ENCODE measurements at places on chromosomes 5 and 9.

DNA sequence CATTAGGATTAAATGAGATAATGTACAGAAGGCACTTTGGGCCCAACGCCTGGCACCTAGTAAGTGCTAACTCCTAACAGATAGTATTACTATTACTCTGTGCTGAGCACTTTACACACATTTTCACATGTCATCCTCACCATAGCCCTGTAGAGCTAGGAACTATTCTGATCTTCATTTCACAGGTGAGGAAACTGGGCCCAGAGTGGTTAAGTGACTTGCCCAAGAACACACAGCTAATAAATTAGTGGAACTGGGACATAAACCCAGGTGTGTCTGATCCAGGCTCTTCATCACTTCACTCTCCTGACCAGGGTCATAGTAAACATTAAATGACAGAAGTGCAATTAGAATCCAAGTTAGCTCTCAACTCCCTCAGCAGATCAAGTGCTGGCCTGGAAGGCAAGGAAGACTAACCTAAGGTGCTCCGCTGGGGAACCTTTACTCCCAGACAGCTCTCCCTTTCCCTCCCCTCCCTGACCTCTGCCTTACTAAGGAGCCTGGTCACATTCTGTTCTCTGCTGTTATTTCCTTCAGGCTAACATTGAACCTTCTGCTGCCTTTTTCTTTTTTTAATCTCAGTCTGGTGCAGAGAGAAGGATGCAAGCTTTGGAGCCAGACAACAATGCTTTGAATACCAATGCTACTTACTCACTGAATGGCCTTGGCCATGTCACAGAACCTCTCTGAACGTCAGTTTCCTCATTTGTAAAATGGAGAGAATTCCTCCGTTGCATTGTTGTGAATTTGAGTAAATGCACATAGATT, 4.1 kb upstream of the ADRA1B start:
- DNase-seq: no peak

DNA sequence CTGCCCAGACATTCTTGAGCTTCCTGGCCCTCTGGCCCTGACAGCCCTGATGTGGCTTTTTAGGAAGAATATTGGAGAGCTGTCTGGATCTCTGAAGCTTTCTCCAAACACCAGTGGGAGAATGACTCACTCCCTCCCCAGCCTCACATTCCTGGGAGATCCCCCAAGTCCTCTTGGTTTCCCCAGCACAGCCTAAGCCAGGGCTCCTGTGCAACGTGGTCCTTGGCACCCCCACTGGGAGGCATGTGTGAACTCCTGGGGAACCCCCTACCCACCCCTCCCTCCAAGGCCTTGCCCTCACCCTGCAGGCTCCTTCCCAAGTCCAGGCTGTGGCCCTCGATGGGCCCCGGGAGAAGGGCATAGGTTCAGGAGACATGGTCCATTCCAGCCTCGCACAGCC, 12.7 kb downstream of the GLIPR2 start:
- DNase-seq: no peak

DNA sequence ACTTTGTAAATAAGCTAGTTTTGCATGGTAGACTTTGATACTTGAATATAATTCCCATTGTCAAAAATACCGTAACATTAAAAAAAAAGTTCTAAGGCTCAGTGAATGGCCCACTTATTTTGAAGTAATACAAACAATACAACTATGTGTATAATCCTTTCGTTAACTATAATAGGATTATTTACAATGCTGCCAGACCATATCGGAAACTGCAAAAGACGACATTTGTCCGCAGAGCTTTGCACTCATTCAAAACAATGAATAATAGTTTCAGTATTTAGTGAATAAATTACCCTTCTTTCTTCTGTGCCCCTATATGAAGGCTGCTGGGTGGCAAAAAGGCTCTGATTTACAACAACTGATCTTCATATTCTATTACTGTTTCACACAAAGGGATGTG, 121.8 kb downstream of the DROSHA start:
- DNase-seq: peak; percentile 51

GRCh38 chr5:62432621-62433064, 20.1 kb downstream of the IPO11 start:
- no peak for DNase-seq

GRCh38 chr9:6576987-6577386, 68.5 kb downstream of the GLDC start:
- DNase-seq: no peak

DNA sequence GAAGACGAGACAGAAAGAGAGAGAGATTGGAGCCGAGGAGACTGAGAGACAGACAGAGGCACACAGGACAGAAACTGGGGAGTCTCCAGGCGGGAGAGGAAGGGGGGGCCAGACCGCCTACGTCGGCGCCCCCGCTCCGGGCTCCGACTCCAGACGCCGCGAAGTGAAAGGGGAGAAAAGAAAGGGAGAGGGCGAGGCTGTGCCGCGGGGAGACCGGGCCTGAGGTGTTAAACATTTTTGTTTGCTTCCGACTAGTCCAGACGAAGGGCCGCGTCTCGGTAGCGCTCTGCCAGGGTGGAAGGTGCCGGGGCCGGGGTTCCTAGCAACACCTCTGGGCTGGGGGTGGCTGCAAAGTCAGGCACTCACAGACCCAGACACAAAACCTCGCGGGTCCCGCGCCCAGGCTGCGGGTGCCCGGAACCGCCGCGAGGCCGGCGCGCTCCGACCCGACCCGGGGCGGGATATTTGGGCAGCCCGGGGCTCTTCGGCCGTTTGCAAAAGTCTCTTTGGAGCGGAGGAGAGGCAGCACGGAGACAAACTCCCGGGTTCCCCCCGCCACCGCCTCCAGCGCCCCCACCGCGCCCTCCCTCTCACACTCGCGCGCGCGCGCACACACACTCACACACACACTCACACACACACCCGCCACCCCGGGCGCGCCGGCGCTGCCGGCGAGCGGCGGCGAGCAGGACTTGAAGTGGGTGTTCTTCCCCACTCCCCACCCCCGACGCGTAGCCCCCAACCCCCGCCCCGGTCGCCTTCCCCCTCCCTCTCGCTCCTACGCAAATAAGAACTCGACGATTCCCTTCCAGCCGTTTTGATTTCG, 626 bp upstream of the FST start:
- DNase-seq: peak; percentile 34

DNA sequence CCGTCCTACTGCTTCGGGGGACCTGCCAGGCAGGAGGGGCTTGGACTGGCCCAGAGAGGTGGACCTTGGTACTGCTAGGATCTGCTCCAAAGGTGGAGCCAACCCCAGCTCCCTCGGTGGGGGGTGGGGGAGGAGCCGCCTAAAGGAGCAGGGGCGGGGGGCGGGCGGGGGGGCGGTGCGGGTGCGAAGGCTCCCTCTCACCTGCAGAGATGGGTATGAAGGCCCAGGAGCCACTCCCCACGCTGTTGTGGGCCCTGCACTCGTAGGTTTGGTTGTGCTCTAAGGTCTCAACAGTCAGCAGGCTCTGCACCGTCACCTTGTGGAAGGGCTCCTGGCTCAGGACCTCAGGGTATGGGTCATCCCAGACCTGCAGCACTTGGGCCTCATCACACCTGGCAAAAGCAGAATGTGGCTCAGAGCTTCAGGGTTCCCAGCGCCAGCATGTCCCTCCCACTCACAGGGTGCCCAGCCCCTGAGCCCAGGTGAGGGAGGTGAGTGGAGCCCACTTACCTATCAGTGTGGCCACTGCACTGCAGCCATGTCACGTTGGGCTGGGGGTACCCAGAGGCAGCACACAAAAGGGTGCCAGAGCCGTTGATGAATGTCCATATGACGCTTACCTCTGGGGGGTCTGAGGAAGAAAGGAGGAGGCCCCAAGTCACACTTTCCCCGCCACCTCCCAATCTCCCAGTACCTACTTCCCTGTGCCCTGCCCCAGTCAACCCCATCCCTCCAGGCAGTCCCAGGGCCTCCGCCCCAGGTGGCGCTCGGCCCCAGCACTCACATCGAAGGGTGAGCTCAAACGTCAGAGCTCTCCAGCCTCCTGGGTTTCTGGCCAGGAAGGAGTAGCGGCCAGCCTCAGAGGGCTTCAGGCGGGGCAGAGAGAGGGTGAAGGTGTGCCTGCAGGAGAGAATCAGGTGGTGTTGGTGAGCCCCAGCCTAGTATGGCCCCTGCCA, 16.4 kb downstream of the CSF1R start:
- no peak for DNase-seq

DNA sequence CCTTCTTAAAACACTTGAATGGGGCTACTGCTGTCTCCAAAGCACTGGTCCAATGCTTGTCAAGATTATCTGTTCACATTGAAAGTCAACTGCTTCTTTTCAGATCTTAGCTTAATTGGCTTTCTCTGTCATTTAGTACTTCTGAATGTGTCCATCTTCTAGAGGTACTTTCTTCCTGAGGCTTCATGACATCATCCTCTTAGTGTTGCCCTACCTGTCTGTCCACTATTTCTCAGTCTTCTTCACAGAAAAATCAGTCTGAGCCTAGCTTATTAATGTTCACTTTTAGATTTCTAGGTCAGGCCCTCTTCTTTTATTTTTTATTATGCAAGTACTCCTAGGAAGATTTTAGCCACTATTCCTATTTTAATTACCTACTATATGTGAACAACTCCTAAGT, 899.9 kb downstream of the DTWD2 start:
- DNase-seq: no peak

DNA sequence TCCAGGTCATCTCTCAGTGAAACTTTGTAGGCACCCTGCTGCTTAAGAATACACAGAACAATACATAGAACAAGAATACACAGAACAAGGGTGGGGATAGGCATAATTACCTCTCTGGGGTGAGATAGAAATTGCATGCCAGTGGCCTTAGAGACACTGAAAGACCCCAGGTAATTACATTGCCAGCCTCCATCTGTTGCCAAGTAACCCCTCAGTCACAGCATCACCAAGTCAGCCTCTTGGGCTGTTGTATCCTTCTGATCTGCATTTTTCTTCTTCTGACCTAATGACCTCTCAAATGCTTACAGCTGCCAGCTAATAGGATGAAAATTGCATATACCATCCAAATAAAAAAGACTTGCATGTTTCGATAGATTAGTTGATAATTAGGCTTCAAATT, 167.7 kb downstream of the GRIA1 start:
- no peak for DNase-seq

DNA sequence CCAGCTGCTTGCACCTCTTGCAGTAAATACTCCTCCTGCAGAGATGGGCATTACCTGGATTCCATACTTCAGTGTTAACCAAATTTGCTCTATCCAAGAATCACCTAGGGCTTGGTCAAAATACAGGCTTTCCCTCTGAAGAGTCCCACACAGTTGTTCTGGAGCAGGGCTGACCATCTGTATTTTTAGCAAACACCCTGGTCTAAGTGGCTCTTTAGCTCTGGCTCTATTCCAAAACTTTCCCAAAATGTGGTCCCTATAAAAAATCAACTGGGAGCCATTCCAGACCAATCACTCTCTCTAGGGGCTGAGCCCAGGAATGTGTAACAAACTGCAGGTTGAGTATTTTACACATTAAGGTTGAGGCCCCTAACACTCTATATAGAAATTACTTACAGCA, 153.7 kb downstream of the SPOCK1 start:
- no peak for DNase-seq

GRCh38 chr9:107587191-107587963, 97.8 kb upstream of the KLF4 start:
- no peak for DNase-seq

- DNase-seq: peak; percentile 39
Measured at GRCh38 chr5:146906803-146907202, 28.2 kb upstream of the PPP2R2B start.

DNA sequence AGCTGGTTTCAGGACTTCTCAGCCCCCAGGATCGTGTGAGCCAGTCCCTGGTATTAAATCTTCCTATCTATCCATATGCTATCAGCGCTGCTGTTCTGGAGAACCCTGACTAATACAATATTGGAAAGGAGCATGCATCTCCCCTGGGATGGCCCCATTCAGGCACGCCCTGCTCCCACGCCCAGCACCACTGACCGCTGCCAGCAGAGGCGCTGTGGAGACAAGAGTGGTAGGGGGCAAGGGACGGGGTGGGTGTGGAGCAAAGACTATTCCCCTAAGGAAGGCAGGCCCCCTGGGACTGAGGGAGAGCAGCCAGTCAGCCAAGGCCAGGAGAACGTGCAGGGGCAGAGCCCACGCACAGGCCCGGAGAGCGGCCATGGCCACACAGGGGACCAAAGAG, 116.0 kb downstream of the VAV2 start:
- peak; percentile 19 for DNase-seq

DNA sequence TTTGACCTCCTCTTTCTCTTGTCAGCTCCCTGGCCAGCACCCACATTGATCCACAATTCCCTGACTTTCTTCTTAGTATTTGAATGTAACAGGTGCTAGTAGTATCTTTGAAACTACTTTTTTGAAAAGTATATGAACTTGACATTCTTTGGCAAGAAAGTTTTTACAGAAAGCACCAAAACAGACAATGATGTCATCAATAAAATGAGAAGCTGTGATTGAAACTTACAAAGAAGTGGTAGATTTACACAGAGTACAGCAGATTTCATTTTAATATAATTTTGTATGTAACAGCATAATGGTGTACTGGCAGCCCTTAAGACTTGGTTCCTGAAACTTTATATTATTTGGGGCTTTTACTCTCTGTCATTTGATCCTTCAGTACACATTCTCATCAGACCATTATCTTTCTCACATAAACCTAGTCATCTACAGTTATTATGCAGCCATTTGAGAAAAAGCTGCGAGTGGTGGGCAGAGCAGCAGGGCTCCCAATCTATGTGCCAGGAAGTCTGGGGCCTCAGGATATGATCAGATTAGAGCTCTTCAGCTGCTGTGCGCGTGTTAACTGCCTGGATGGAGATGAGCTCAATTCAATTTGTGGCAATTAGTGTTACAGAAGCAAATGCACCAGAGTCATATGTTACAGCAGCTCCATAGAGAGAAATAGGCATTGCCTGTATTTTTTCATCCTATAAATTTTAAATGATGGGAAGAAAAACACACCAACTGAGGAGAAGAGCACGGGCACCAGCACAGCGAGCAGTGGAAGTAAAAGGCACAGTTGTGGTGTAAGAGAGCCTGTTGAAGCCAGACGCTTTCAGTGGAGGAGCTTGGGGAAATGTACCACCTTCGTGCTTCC, 126.1 kb downstream of the STARD4 start:
- peak; percentile 88 for DNase-seq

GRCh38 chr5:2112173-2113025, 229.7 kb upstream of the IRX4 start:
- DNase-seq: no peak

DNA sequence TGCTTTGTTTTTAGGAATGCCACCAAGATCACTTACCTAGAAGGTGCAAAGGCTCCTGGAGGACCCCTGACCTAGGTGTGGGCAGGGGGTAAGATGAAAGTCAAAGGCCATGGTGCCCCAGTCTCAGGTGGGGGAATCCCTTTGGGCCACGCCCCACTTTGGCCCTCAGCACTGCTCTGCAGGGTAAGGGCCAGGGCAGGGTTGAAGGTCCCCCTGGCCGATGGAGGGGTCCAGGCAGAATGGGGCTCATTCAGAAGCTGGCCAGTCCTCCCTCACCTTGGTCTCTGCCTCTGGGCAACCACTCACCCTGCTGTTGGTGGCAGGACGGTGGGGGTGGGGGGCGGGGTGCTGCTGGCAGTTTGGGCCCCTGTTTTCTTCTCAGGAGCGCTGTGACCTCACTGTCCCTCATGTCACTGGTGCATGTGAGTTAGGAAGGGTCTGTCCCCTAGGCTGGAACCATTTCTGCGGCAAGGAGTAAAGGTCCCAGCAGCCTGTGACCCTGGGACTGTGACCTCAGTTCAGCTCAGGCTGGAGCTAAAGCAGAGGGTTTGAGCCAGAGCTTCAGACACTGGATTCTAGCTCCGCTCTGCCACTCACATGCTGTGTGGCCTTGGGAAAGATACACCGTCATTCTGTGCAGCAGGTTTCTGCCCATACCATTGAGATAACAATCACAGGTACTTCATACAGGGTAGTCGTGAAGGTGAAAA, 1.9 kb upstream of the ASS1 start:
- no peak for DNase-seq
